ENCODE measurements at places on chromosomes 2 and 18.

DNA sequence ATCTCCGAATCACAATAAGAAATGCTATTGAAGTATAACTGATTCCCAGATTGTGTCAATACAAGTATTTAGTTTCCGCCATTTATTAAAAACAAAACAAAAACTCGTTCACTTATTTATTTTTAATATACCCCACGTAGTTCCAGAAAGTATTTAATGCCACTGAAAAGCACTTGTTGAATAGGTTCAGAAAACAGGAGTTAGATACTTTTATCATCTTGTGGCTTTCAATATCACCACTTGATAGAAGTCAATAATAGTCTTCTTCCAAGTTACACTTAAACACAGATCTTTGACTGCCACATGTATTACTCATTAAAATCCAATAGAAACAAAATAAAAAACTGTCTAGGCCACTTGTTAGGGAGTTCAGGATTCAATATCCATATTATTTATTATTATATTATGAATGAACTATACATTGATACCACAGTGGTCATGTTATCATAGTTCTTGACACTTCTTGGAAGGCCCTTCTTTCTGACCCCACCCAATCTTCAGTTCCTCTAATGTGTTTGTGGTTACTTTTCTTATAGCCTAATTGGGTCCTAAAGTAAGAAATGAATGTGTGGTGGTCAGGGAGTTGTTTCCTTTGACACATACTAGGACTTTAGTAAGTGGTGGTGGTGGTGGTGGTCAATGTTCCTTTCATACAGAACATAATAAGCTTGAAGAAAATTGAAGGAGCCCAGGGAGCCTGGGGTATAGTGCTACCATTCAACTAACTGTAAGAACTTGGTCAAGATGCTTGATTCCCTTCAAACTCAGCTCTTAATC is 221.3 kb upstream of the ITGA4 start:
- no peak for DNase-seq

GRCh38 chr18:40055262-40055661 is 1899.8 kb upstream of the PIK3C3 start:
- no peak for DNase-seq

GRCh38 chr2:86315084-86315483 is 22.3 kb downstream of the REEP1 start:
- no peak for DNase-seq

- DNase-seq = no peak
Measured at GRCh38 chr2:85291425-85292023, 36.3 kb downstream of the TGOLN2 start.

DNA sequence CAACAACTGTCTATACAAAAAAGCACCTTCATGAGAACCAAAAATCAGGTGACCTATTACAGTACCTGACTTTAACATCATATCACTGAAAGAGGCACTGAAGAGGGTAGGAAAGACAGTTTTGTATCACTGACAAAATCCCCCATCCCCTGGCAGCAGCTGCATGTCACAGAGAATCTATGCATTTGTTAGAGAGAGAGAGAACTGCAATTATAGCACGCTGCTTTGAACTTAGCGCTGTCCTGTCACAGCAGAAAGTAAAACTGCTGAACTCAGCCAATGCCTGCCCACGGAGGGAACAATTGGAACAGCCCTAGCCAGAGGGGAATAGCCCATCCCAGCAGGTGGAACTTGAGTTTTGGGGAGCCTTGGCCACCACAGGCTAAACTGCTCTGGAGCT is 75.1 kb upstream of the NOL4 start:
- no peak for DNase-seq

DNA sequence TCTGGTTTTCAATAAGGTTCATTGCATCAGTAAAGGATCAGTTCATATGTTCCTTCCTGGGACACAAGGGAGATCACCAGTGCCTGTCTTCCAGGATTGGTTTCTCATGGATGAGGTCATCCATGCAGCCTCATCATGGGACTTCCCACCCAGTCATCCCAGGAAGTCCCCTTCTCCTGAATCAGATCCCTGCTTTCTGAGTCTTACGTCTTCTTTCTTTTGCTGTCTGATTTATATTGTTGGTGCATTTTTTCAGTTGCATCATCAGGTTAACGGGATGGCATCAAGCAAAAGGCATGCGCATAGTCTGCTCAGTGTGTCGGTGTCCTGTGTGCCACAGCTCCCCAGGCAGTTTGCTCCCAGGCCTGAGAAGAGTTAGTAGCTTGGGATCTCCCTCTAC is 105.9 kb downstream of the SOX11 start:
- no peak for DNase-seq

GRCh38 chr2:32553829-32554432 is 73.9 kb upstream of the TTC27 start:
- no peak for DNase-seq

GRCh38 chr2:102245266-102246151 is 58.7 kb downstream of the IL1RL2 start:
- DNase-seq = no peak

GRCh38 chr2:238174701-238175100 is 15.9 kb downstream of the ERFE start:
- DNase-seq = no peak

DNA sequence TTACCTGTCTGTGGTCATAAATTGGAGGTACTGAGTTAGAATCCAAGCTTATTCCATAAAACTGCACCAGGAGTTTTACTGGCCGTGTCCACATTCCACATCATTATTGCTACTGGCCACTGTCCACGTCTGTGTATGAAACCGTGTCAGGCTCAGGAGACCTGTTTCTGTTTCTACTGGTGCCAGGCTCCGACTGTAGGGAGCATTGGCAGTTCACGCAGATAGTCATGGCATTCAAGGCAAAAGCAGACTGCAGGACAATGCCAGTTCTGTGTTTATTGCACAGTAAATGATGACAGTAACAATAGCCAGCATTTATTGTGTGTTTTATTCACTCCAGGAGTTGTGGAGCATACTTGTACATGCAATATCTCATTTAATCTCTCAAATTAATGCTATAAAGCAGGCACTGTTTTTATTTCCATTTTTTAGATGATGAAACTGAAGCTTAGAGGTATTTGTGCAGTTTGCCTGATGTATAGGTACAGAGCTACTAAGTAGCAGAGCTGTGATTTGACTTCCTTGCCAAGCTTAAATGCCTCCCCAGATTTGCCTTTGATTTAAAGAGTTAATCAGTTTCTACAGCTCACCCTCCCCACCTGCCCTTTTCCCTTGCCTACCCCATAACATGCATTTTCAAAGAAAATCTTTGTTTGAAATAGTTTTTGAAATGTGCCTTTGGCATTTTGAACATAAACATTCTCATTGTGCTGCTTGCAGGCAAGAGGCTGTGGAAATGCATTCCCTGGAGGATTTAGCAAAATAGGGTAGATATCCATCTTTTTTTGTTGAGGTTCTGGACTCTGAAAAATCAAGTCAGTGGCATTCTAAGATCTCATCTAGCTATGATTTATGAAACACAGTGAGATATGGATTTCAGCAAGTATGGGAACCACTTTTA is 55.5 kb downstream of the MAP4K4 start:
- no peak for DNase-seq

DNA sequence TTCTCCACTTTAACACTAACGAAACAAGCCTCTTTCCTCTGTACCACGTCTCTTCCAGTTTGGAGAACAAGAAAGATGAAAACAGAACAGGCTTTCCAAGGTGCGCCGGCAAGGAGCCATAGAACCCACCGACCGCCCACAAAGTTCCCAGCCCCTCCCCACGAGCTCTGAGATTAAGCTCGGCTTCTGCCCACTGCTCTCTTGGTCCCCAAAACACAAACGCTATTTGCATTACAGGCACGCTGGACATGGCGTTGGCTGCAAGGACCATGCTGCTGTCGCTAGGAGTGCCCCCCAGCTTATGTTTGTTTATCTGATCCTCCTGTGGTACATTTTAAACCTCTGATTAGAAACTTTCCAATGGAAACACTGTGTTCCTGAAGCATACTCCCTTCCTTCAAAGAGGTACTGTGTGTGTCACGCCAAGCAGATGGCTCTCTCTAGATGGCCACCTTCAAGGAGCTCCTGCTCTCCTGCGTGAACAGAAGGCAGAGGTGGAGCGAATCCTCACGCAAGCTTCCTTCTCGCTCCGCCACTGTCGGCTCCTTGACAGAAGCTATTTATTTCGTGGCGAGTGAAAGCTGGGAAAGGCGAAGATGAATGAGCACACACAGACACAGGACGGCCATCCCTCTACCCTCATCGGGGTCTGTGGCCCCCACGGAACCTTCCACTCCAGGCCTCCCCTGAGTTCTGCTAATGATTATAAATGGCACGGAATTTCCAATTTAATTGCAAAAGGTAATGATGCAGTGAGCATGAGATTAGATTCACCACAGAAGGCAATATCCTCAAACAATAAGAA is 166.2 kb downstream of the EIPR1 start:
- DNase-seq = no peak
